ENCODE measurements at places on chromosomes 6 and 20.

DNA sequence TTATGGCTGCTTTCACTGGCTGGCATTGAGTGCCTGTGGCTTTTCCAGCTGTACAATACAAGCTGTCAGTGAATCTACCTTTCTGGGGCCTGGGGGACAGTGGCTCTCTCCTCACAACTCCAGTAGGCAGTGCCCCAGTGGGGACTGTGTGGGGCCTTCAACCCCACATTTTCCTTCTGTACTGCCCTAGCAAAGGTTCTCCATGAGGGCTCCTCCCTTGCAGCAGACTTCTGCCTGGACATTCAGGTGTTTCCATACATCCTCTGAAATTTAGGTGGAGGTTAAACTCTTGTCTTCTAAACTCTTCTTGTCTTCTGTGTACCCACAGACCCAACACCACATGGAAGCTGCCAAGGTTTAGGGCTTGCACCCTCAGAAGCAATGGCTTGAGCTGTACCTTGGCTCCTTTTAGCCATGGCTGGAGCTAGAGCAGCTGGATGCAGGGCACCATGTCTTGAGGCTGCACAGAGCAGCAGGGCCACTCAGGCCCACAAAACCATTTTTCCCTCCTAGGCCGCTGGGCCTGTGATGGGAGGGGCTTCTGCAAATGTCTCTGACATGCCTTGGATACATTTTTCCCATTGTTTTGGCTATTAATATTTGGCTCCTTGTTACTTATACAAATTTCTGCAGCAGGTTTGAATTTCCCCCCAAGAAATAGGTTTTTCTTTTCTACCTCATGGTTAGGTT lies 9.6 kb downstream of the PEX7 start:
- no peak for DNase-seq

DNA sequence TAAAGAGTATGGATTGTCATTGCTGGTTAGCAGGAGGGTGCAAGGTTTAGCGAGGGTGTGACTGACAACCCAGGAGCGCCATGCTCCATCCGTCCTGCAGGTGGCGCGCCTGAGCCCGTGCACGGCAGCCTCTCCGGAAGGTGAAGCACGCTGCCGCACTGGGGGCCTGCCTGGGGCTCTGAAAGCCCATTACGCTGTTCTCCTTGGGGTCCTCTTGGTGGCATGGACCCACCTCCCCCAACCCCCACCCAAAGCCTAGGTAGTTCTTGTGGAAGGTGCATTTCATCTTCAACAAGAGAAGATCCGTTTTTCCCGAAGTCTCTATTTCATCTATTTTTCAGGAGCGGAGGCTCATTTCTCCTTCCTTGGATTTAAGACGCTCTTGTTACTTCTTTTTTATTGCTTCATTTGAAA lies 197.4 kb upstream of the KCNG1 start:
- DNase-seq, result no peak

- no peak for DNase-seq
Measured at GRCh38 chr6:3305831-3306230, 47.1 kb downstream of the PSMG4 start.

DNA sequence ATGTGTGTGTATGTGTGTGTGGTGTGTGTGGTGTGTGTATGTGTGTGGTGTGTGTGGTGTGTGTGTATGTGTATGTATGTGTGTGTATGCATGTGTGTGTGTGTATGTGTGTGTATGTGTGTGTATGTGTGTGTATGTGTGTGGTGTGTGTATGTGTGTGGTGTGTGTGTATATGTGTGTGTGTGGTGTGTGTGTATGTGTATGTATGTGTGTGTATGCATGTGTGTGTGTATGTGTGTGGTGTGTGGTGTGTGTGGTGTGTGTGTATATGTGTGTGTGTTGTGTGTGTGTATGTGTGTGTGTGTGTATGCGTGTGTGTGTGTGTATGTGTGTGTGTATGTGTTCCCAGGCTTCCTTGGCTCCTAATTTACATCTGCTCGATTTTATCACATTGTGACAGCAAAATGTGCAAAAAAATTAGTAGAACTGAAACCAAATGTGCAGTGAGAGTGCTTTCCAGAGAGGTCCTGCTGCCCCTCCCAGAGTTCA lies 234.5 kb downstream of the BMP7 start:
- DNase-seq, result no peak

- no peak for DNase-seq
Measured at GRCh38 chr6:156080371-156080770, 624.7 kb upstream of the NOX3 start.

DNA sequence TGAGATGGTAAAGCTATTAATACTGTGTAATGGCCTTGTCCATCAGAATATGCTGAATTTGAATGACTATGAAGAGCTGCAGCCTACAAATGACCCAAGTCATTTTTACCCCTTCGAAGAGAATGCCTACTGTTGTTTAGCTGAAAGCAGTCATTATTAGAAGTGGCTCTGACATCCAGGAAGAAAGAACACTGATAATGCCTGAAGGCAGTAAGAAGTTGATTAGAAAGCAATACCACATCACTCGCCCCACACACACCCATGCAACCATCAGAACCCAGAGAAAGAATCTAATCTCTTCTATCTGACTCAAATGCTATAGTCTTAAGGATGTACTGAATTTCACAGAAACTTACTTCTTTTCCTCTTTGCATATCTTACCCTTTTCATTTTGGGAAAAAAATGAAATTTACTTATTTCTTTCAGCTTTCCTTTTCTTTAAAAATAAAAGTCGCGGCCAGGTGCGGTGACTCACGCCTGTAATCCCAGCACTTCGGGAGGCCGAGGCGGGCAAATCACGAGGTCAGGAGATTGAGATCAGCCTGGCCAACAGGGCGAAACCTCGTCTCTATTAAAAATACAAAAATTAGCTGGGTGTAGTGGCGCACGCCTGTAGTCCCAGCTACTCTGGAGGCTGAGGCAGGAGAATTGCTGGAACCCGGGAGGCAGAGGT lies 61.0 kb downstream of the ARHGAP18 start:
- no peak for DNase-seq

GRCh38 chr6:46735720-46736031 lies 501 bp upstream of the PLA2G7 start:
- no peak for DNase-seq

- DNase-seq, result no peak
Measured at GRCh38 chr20:63549019-63549418, 1.5 kb upstream of the SRMS start.

DNA sequence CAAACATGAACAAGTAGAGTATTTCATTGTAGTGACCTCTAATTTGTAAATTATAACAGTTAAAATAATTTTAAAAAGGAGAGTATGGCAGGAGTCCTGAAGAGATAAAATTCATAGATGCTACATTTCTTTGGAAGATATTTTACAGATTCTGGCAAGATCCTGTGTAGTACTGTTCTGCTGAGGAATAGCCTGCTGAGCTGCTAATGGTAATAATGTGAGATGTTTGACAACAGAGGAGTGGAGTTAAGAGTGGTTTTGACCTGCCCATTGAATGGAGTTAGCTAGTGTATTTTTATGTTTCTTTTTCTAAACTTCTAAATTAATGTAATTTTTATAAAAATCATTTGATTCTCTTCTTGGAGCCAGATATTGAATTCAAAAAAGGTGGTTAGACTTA lies 11.8 kb downstream of the CLVS2 start:
- no peak for DNase-seq

GRCh38 chr6:33126101-33126714 lies 50.4 kb downstream of the HLA-DPB1 start:
- no peak for DNase-seq

- DNase-seq, result peak; percentile 9
Measured at GRCh38 chr6:167504385-167504961, 179.6 kb downstream of the TTLL2 start.

DNA sequence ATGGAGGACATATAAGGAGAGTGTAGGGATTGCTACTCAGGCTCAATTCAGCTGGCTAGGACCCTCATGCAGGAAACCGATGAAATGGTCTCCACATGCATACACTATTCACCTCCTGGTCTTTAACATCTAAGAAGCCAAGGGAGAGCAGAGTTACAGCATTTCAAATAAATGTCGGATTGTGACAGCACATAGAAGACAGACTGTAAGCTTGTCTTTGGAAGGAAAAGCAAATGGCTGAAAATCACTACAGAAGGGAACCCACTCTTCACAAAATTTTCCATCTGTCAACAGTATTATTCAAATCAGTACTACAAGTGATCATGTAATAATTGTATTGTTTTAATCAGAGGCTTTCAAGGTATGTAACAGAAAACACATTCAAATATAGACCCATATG lies 72.9 kb downstream of the ATG5 start:
- DNase-seq, result no peak

GRCh38 chr6:167230288-167230687 lies 60.8 kb upstream of the UNC93A start:
- no peak for DNase-seq

DNA sequence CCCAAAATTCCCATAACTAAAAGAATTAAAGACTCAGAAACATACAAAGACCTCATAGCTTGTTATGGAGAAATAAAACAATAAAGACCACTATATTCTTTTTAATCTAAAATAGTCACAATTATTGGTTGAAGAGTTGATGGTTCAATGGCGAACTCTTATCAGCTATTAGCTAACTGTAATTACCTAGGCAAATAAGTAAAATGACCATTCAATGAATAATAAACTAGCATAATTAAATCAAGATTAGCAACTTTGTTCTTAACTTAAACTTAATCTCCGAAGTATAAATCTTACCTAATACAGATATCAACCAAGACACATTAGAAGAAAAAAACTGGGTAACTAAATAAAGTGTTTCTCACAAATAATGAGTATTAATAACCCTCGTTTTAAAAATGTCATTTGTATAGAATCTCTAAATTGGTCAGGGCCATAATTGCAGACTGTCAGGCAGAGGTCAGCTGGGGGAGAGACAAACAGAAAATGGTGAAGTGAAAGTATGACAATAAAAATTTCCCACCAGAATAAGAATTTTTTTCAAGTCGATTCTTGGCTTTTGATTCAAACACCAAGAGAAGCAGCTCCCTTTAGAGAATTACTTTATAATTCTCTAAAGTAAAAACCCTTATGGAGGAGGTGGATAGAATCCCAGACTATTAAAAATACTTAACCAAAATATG lies 1.7 kb downstream of the FKBP5 start:
- no peak for DNase-seq

DNA sequence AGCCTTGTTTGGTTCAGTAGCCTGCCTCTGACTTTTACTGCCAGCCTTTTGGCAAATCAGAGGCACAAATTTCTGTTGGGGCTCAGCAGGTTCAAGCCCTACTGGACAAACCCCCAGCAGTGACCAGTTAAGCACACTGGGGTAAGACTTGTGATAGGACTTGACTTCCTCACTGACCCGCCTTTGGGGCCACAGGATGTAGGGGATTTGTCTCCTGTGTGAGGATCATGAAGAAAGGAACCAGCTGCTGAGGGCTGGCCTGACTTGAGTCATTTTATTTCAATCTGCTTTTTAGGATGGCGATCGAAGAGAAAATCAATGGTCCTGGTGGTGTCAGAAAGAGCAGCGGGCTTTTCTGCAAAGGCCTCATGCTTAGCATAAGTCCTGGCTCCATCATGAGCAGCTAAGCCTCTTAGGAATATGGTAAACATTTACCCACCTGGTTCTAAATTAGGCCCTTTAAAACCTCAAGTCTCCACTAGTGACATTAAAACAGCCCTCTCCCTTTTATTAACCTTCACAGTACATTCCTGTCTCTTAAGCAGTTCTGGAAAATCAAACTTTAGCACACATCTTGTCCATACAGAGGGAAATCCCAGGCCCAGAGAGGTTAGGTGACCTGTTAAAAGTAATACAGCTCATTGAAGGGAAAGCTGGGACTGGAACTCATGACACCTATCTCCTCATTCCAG lies 16.6 kb downstream of the CHMP4B start:
- DNase-seq, result no peak

DNA sequence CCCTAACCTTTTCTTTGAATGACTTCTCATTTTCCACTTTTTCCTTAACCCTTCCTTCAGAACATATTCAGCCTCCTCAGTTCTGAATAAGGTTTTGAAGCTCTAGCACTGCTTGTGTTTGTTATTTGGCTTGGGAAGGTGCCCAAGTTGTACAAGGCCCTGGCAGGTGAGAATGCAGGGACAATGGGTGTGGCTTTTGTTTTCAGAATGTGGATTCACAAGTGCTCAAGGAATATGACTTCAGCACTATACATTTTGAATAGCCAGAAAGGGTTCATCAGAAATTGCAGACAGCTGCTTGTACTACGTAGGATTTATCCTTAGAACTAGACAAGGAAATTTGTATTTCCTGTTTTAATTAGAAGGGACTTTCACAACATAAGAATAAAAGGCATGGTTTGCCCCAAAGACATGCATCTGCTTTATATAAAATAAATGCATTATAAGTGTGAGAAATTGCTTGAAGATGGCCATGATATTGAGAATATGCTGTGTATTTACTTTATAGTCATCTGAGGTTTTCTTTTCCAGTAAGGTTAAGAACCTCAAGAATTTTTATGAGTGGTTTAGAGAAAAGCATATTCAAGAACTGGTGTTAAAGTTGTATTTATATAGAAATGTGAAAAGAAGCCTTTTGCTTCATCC lies 29.3 kb upstream of the PRDM1 start:
- no peak for DNase-seq
